ENCODE measurements at places on chromosomes 16 and 17.

DNA sequence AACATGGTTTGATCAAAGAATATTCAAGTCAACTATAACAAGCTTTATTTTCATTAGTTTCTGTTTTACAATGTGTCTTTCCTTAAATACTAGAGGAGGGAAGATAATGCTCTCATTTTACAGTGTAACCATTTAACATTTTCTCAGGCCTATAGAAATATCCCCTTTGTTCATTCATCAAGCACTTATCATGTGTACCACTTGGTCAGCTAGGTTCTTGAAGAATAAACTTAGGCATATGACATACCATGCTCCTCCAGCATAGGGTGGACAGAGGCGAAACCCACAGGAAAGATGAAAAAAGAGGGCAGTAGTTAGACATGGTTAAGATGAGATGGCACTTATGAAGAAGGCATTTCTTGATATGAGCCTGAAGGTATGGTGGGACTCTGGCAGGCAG is 34.0 kb upstream of the HLF start:
- DNase-seq: no peak

GRCh38 chr16:5075637-5076036 is 4.0 kb downstream of the ALG1 start:
- DNase-seq: no peak

GRCh38 chr17:69227541-69227940 is 1.1 kb downstream of the ABCA10 start:
- DNase-seq: no peak

GRCh38 chr16:88638323-88639230 is at the start of gene IL17C:
TSS of gene IL17C (plus strand) at chr16:88638572. CDS start at chr16:88638642, 70 bp downstream.
- no peak for DNase-seq

DNA sequence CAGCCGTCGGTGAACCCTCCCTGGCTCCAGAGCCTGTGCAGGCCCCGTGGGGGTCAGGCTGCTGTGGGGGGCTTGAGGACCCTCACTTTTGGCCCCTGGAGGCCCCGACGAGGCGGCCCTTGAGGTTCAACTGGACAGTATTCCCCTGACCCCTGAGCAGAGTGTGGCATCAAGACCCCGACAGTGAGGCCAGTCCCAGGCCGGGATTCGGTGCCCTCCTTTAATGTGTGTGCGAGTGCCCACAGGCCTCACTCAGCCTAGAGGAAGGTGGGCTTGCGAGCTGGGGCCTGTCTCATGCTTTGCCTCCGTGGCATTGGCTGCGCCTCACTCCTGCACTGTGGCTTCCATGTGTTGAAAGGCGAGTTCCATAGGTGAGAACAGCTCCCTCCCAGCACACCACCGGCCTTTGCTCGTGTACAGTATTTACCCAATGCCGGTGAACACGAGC is 94.5 kb downstream of the METRNL start:
- no peak for DNase-seq

DNA sequence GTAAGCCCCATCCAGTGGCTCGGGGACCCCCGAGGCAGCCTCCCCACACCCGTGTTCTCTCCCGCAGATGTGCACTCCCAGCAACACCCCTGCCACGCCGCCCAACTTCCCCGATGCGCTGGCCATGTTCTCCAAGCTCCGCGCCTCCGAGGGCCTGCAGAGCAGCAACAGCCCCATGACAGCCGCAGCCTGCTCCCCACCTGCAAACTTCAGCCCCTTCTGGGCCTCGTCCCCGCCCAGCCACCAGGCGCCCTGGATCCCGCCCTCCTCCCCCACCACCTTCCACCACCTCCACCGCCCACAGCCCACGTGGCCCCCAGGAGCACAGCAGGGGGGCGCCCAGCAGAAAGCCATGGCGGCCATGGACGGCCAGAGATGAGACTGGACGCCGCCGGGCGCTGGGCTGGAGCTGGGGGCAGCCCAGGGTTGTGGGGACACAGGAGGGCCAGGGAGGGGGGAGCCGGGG is 5.0 kb downstream of the UBALD2 start:
- no peak for DNase-seq

GRCh38 chr17:35163886-35164285 is 16.3 kb downstream of the UNC45B start:
- DNase-seq: no peak

- peak; percentile 35 for DNase-seq
These were observed 81.2 kb downstream of the USP22 start for GRCh38 chr17:20961586-20961985.

DNA sequence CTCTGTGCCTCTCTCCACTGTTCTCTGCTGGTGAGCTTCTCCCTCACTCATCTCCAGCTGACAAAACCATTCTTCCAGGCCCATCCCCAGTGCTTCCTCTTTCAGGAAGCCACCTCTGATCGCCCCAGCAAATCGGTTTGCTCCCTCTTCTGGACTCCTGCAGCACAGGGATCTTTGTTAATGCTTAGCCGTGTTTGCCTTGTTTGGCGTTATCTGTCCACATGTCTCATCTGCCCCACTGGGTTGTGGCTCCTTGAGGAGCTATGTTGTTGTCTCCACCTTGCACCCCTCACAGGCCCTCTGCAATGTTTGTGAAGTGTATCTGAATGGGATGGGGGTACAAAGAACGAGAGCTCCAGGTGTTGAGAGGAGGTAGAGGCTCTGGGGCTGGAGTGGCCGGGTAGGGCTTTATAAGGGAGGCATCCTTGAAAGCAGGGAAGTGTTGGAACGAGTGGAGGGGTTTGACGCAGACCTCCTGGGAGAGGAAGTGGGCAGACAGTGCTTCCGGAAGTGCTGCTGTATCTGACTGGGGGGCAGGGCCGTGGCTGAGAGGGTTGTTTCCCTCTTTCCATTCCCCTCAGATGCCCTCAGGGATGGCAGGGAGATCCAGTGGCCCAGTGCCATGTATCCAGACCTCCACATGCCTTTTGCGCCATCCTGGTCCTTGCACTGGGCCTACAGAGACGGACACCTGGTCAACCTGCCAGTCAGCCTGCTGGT is 27.8 kb downstream of the CASKIN2 start:
- no peak for DNase-seq

GRCh38 chr17:71933306-71933705 is 187.5 kb upstream of the SOX9 start:
- no peak for DNase-seq
